ENCODE measurements at places on chromosomes 16 and 17.

DNA sequence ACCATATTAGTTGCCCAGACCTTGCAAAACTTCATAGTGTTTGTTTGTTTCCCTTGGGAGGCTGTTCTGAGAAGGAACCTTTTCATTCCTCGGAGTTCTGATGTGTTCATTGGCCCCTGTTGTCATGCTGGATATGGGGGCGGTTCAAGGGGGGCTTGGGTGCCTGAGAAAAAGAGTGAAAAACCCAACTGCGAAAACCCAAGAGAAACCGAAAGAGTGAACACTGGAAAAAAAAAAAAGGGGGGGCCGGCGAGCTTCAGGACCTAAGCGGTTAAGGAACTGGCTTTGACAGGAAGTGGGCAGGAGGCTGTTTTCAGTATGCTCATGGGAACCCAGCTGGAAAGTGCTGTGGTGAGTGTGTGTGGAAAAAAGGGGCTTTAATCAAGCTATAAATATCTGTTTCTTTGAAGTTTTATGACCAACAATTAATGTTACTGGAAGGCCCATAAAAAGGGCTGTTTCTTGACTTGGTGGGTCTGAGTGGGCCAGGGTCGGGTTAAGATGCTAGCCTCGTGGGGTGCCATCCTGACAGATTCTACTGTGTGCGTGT is 510.7 kb downstream of the MAF start:
- DNase-seq: peak; percentile 83

DNA sequence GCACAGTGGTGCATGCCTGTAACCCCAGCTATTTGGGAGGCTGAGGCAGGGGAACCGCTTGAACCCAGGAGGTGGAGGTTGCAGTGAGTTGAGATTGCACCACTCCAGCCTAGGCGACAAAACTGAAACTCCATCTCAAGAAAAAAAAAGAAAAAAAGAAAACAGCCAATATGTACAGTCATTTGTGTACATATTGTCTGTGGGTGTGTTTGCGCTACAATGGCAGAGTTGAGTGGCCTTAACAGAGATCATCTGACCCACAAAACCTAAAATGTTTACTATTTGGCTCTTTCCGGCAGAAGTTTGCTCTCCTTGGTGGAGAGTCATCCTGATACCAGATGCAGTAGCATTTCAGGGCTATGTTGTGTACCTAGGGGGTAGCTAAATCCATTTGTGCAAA is 57.9 kb downstream of the ARSG start:
- no peak for DNase-seq

DNA sequence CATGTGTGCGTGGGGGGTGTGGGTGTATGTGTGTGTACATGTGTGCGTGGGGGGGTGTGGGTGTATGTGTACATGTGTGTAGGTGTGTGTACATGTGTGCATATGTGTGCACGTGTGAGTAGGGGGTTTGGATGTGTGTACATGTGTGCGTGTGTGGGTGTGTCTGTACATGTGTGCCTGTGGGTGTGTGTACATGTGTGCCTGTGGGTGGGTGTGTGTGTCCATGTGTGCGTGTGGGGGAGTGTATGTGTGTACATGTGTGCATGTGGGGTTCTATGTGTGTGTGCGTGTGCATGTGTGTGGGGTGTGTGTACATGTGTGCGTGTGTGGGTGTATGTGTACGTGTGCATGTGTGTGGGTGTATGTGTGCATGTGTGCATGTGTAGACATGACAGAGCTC is 129.1 kb downstream of the C16orf95 start:
- DNase-seq: no peak

GRCh38 chr16:85087899-85088569 is 24.2 kb downstream of the CIBAR2 start:
- DNase-seq: no peak

GRCh38 chr16:49352892-49353291 is 20.7 kb upstream of the C16orf78 start:
- peak; percentile 30 for DNase-seq

GRCh38 chr17:6608321-6608720 is 32.2 kb downstream of the KIAA0753 start:
- no peak for DNase-seq

DNA sequence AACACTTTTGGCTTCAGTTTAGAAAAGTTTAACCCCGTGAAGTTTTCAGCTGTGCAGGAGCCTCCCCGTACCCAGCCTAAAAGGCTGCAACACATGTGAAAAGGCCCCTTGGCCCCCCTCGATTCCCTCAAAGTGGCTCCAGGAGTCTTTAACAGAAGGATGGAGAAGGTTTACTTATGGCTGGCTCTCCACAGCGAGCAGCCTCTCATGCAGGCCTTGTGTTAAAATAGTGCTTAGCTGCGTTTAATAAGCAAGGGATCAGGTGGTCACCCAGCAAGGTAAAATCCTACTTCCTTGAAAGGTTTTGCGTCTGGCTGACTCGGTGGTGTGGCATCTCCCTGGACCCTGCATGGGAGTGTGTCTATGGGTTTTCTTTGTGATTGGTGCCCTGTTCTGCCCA is 8.4 kb upstream of the CYLD start:
- no peak for DNase-seq

GRCh38 chr17:34245351-34245905 is 9.7 kb upstream of the CCL2 start:
- DNase-seq: no peak

- no peak for DNase-seq
Observed at GRCh38 chr16:19589771-19590302, 34.3 kb downstream of the VPS35L start.

GRCh38 chr17:9204637-9205329 is 183.5 kb downstream of the NTN1 start:
- DNase-seq: no peak

GRCh38 chr16:83315271-83315670 is 492.5 kb upstream of the HSBP1 start:
- DNase-seq: no peak

GRCh38 chr16:81785138-81785924 is 6.2 kb downstream of the PLCG2 start:
- DNase-seq: no peak

- DNase-seq: no peak
Observed at GRCh38 chr17:47959825-47960655, 2.4 kb upstream of the PRR15L start.

DNA sequence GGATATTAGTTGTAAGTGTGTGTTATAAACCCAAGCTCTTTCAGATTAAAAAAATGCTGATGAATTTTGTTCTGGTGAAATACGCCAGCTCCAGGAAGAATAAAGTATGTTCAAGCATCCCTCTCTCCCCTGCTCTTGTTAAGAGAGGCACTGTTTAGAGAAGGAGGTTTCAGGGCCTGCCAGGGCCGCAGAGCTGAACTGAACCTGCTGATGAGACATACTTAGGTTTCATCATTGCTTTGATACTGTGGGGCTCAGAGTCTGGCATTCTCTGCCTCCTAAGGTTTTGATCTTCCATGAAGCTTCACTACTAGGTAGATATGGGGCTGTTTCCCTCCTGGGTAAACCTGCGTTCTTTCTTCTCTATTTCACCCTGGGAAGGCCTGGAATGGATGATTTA is 175.3 kb upstream of the FAM20A start:
- DNase-seq: no peak

DNA sequence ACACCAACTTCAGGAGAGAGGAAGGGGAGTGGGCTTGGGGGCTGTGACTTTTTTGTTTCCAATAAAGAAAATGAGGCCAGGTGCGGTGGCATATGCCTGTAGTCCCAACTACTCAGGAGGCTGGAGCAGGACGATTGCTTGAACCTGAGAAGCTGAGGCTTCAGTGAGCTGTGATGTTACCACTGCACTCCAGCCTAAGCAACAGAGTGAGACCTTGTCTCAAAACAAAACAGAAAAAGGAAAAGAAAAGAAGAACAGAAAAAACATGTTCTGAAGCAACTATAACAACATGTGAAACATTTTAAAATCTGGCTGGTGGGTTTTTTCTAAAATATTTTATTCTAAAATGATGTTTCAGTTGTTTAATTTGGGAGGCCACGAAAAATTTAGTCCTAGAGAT is 554.0 kb upstream of the ZFHX3 start:
- no peak for DNase-seq
